Ovary (tissue), 10 donors: ENCODE measurements at places on chromosomes 1 and 21.

DNA sequence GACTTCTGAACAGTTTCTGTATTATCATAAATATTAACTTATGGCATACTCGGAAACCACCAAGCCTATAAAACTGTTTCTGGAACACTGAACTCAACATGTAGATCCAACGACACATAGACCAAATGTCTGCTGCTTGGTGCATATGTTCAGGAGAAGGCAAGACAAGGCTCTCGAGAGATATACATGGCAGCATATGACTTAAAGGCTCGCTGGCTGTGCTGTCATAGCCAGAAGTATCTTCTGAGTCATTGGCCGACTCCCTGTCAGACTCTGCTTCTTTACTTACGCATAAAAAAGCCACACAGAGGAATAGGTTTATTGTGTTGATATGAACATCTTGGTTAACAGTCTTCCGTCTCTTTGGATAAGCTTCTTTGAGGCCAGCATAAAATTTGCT is 60.6 kb downstream of the LYST start:
- no peak for DNase-seq

- DNase-seq: no peak
These were observed 65.7 kb downstream of the MAP3K21 start for GRCh38 chr1:233393084-233393840.

DNA sequence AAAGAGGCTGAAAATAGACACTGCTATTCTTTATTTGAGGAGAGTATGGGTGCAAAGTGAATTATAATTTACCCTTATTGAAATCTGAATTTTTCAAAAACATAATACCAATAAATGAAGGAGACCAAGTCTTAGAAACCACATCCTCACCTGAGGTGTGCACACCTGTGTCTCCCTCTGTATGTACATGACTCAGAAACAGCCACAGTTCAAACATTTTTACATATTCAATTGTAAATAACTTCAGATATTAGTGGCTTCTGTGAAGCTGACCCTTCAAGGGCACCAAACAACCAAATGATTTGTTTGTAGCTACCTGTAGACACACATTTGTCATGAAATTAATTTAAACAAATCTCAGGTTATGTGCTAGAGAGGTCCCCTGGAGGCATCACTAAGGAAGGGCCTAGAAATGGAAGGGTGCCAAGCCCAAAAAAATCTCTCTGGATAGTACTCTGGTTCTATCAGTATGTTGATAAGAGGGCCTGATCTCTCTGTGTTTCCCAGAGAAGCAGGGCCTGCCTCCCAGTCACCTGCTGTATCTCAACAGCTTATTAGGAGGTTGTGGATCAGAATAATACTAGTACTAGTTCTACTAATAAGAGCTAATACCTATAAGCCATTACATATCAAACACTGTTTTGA is 28.1 kb downstream of the ERI3 start:
- DNase-seq: no peak

DNA sequence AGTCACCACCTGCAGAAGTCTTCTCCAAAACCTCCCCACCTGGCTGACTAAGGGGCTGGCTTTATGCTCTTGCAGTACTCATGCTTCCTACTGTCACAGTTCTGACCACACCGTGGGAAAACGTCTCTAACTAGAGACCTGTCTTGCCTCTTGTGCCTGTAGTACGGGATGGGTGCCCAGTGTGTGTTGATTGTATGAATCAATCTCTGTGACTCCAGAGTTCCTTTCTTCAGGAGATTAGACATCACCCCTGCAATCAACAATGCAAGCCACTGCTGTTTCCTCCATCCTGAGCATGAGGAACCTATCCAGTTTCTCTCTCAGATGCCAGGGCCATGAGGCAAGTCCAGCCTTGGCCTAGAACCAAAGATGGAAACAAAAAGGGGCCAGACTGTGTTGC is 64.1 kb downstream of the LRRN2 start:
- no peak for DNase-seq

DNA sequence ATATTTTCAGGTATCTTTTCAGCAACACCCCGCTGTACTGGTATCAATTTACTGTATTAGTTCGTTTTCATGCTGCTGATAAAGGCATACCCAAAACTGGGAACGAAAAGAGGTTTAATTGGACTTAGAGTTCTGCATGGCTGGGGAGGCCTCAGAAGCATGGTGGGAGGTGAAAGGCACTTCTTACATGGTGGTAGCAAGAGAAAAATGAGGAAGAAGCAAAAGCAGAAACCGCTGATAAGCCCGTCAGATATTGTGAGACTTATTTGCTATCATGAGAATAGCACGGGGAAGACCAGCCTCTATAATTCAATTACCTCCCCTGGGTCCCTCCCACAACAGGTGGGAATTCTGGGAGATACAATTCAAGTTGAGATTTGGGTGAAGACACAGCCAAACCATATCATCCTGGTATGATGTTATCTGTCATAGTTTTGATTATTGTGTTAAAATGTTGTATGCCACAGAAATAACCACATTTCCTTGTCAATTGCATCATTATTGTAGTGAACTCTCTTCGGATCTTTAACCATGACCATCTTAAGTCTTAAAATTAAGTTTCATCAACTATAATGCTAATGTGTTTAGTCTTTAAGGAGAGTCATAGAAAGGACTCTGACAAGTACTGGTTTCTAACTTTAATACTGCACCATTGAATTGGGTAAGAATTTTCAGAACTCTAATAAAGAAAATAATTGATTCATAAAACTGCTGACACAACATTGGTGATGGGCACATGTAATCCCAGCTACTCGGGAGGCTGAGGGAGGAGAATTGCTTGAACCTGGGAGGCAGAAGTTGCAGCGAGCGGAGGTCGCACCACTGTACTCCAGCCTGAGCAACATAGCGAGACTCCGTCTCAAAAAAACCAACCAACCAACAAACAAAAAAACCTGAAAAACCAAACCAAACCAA is 58.2 kb downstream of the TBX19 start:
- no peak for DNase-seq

DNA sequence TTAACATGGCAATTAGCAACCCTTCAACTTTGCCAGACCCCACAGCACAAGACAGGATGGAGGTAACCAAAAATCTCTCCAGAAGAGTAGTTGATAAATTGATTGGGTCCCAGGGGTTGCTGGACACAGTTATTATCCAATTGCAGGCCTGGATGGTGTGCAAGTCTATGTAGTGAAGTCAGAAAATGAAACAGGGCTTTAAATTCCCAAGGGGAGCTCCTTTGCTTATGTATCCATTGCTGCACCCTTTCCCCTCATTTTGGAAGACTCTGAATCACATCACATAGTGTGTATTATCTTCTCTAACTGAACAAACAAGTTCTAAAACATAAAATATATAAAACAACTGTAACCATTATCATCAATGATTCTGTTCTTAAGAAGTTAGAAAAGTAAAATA is 550.2 kb downstream of the LMO4 start:
- DNase-seq: no peak

- DNase-seq: no peak
These were observed 28.0 kb upstream of the LRRN2 start for GRCh38 chr1:204713541-204713940.

- DNase-seq: no peak
These were observed 356.9 kb downstream of the DPYD start for GRCh38 chr1:97563926-97564325.

DNA sequence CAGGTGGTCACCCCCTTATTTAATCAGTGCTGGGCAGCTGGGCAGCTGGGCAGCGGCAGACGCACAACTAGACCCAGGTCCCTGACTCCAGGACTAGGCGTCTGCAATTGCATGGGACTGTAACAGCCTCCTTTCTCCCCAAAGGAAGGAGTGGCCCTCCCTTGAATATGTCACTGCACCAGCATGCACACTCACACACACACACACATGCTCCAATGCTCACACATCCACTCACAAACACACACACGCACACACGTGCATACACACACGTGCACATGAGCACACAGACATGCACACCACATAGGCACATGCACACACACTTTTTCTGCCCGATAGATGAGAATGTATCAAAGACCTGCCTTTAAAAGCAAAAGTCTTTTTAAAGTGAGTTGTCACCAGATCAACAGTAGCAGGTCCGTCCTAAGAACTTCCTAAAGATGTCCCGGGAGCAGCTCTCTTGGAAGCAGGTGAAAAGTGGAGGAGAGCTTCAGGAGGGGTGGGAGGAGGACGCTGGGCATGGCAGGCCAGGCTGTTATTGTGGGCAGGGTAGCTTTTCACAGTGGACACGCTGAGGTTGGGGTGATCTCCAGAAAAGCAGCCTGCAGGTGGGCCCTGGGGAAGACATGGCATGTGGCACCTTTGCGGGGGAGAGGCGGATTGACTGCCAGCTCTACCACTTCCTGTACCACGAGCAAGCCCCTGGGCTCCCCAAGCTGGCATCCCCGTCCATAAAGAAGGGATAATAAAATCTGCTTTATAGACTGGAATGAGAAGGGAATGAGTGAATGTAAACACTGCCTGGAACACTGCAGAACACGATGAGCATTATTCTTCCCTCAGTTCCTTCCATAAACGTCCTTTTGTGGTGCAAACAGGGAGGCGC is 1.7 kb downstream of the PDE9A start:
- no peak for DNase-seq

DNA sequence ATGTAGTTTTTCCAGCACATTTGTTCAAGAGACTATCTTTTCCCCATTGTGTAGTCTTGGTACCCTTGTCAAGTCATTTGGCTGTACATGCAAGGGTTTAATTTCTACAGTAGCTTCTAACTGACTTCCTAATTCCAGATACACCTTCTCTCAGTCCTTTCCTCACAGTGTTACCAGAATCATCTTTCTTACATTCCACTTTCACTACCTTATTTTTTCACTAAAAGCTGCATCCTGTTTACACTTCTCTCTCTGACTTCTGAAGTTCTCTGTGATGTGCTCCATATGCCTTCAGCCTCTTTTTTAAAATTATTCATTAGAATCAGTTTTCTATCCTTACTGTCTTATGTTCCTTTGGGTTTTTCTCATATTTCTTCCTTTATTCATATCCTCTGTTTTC is 57.1 kb upstream of the RWDD3 start:
- DNase-seq: no peak
